ENCODE measurements at places on chromosomes 3 and 15. TPM values are rescaled to one million over a fixed set of nuclear protein-coding genes. Genes with fewer than 3 reads are reported as not detected.

Gene CCDC13
- total RNA-seq, result 0.63 TPM

Gene NME9
- total RNA-seq, result not detected

Gene CCDC80
- not detected for total RNA-seq

- H3K36me3 ChIP-seq, result no peaks in the 10 kb centered on the region
- no peak for DNase-seq
- no peak overlapping the region for H3K4me3 ChIP-seq
- H3K27me3 ChIP-seq, result peaks cover 5% of the 10 kb centered on the region
Observed at GRCh38 chr15:101441696-101442095, 47.8 kb downstream of the PCSK6 start.

DNA sequence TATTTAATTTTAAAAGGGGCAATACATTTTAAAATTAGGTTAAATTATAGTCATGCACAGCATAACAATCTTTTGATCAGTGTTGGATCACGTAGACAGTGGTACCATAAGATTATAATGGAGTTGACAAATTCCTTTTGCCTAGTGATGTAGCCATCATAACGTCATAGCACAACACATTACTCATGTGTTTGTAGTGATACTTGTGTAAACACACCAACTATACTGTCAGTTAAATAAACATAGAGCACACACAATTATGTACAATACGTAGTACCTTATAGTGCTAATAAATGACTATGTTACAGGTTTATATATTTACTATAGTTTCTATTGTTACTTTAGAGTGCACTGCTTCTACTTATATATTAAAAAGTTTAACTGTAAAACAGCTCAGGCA lies 31.2 kb downstream of the FOXB1 start:
- no peak for DNase-seq
- H3K27ac ChIP-seq, result no peak overlapping the region
- peaks cover 15% of the 10 kb centered on the region for H3K27me3 ChIP-seq

GRCh38 chr3:197953325-197953724 lies 3.3 kb downstream of the RPL35A start:
- H3K4me3 ChIP-seq, result peak overlapping the region; percentile 49
- peaks cover 72% of the 10 kb centered on the region for H3K36me3 ChIP-seq
- DNase-seq, result no peak
- no peaks in the 10 kb centered on the region for H3K27me3 ChIP-seq
- peak overlapping the region; percentile 80 for H3K27ac ChIP-seq

- H3K4me1 ChIP-seq, result no peaks in the 10 kb centered on the region
- no peak overlapping the region for H3K27ac ChIP-seq
- no peak for DNase-seq
Observed at GRCh38 chr3:75341324-75342067, 322.6 kb upstream of the FRG2C start.

GRCh38 chr3:101900316-101900715 lies 51.0 kb downstream of the NFKBIZ start:
- H3K36me3 ChIP-seq, result no peaks in the 10 kb centered on the region
- no peaks in the 10 kb centered on the region for H3K27me3 ChIP-seq
- no peak for DNase-seq
- H3K27ac ChIP-seq, result no peak overlapping the region
- H3K4me3 ChIP-seq, result no peak overlapping the region
- peaks cover 9% of the 10 kb centered on the region for H3K4me1 ChIP-seq
